ENCODE measurements at places on chromosomes 6 and 20.
A peak's percentile ranks its signal among the peaks of the same experiment; 100 is the strongest.

DNA sequence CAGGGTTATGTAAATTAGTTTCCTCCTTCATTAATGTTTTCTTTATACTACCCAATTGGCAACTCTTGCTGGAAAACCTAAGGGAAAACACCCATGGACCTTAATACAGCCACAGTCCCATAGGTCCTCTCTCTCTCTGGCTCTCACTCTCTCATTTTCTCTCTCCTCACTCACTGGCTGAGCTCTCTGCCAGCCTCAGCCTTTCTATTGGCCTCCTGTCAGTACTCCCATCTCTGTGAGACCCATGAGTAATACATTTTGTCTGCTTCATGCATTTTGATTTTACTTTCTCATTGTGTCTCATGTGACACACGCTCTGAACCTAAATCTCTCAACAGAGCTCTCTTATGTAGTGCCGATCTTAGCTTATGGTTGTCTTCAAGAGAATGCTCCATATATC, 907.5 kb downstream of the C6orf118 start:
- DNase-seq, result no peak

- DNase-seq, result peak; percentile 17
These were observed 71.6 kb downstream of the GPX5 start for GRCh38 chr6:28597217-28597835.

DNA sequence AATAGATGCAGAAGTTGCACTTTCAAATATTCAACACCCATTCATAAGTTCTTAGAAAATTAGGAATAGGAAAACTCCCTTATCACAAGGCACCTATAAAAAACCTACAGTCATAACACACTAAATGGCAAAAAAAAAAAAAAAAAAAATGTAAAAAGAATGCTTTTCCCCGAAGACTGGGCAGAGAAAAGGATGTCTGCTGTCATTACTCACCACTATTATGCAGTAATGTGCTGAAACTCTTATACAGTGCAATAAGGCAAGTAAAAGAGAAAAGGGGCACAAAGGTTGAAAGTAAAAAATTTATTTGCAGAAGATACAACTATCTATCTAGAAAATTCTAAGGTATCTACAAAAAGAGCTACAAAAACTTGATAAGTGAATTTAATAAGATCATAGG, 607.8 kb upstream of the ARID1B start:
- no peak for DNase-seq

DNA sequence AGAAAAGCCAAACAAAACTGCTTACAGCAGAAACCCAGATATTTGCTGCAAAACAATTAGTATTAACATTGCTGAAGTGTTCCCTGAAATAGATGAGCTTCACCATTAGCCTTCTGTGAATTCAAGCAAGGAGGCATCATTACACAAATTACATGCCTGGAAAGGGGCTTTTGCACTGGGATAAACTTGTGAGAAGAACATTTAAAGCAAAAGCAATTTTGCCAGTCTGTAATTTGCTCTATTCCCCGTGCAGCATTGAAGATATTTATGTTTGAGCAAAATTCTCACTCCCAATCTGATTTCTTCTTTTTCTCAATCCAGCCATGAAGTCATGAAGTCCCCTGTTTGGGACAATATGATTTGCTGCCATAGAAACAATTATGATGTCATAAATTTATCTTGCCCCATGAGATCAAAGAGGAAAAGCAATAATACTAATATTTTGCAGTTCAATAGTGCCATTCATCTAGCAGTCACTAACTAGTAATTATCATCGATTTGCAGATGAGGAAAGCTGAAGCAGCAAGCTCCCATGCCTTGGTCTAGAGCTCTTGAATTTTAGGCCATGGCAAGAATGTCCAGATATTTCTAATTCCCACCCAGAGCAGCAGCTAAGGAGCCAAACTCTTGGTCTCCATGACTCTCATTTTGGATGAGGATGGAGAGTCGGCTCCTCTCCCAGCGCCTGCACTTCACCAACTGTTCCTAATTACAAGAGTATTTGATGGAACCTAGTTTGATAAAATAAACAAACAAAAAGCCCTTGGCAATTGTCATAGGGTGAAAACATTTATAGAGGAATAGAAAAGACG, 49.5 kb upstream of the CCN6 start:
- DNase-seq, result no peak

DNA sequence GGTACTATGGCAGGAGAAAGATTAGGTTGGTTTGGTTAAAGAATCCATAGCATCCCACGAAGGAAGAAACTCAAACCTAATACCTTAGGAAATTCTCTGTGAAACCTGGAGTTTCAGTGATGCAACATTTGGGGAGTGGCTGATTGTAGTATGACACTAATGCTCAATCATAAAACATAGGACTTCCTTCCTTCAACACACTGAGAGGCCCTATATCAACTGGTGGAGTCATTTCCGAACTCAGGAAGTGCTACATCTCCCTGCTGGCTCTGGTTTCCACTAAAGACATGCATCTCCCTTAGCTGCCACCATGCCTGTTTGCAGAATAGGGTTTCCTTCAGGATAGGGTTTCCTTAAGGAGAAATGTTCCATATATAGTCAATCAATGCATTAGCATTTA, 5.2 kb upstream of the MANEA start:
- DNase-seq, result no peak

Measured in anterior cingulate cortex (tissue), 58 donors.